ENCODE measurements at places on chromosomes 7 and 10.

DNA sequence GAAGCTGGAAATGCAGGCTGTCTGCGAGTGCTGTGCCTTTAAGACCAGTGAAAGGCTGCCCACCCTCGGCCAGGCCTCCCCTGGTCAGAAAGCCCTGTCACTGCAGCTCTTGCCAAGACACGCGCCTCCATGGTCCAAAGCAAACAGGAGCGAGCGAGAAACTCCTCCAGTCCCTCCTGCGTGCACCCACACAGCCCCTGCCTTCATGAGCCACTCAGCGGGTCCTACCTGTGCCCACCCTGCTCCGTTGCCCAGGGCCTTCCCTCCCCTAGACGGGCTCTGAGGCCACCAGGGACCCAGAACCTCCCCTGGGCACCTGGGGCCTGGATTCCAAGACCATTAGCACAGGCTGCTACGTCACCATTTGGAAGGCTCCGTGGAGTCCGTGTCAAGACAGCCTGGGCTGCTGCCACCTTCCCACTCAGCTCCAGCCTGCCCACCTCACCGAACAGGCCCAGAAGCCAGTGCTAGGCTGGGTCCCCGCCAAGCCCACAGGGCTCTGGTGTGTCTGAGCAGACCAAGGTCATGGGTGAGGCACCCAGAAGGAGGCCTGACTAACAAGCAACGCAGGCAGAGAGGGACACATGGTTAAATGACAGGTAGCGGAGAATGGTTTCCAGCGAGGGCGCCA lies 144.5 kb downstream of the NEURL1 start:
- no peak for DNase-seq

GRCh38 chr7:140479062-140479738 lies at the start of gene MKRN1:
MKRN1 (minus strand) TSS chr7:140479505; CDS start chr7:140479344, 161 bp downstream.
- DNase-seq, result peak; percentile 76

DNA sequence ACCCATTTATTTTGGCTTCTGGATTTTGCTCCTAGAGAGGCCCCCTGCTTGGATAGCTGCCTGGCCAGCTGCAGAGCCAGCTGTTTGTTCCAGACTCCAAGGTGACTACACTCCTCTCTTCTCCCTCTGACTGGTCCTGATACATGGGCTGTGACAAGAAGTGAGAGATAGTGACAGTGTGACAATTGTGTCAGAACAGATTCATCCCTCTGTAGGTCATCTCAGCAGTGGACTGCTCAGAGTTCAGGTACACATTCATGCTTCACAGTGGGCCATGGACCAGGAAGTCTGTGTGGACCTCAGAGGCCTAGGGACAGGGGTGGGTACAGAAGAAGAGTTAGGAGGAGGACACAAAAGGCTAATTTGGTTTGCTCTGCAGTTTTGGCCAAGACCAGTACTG lies 188.2 kb upstream of the MKLN1 start:
- DNase-seq, result no peak

GRCh38 chr7:117023325-117023854 lies 70.1 kb downstream of the ST7 start:
- DNase-seq, result no peak

DNA sequence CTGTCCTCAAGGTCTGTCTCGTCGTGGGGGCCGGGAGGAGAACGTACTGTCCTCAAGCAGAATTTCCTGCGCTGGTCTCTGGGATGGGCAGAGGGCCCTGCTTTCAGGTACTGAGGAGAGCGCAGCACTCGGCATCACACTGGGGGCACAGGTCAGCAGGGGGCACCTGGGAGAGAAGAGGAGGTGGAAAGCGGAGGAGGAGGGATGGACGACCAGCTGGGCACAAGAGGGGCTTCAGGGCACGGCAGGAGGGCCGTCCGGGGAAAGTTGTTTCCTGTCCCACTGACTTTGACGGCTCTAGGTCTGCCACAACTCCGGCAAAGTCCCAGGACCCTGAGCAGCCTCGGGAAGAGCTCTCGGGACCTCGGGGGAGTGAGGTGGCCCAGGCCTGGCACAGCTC lies 536.9 kb downstream of the DNAJB6 start:
- DNase-seq, result no peak

GRCh38 chr10:7449063-7449695 lies 38.3 kb upstream of the SFMBT2 start:
- DNase-seq, result no peak

DNA sequence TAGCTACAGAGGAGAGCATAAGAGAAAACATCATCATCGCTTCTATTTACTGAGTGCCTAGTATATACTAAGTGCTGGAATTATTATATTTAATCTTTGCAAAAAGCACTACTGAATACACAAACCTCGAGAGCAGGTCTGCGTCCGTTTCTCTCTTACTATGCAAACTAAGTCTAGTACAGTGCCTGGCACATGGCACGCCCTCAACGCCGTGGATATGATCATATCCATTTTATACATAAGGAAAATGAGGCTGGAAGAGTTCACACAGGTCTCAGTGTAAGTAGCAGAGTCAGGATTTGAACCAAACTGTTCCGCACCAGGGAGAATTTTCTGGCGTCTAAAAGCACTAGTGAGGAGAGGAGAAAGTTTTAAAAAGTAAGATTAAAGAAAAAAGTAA lies 17.6 kb downstream of the MXI1 start:
- no peak for DNase-seq

GRCh38 chr7:2471396-2471795 lies 4.8 kb downstream of the GRIFIN start:
- DNase-seq, result no peak

GRCh38 chr10:77248104-77248790 lies 389.4 kb downstream of the KCNMA1 start:
- no peak for DNase-seq

GRCh38 chr10:6018422-6018821 lies 41.1 kb upstream of the IL15RA start:
- no peak for DNase-seq

DNA sequence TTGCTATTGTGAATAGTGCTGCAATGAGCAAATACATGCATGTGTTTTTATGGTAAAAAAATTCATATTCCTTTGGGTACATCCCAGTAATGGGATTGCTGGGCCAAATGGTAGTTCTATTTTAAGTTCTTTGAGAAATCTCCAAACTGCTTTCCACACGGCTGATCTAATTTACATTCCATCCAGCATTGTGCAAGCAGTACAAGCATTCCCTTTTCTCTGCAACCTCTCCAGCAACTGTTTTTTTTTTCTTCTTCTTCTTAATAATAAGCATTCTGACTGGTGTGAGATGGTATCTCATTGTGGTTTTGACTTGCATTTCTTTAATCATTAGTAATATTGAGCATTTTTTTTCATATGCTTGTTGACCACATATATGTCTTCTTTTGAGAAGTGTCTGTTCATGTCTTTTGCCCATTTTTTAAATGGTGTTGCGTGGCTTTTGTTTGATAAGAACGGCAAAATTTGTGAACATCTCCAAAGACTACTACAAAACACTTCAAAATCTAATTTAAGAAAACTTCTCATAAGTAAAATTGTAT lies 136.1 kb upstream of the MYO3A start:
- DNase-seq, result no peak

DNA sequence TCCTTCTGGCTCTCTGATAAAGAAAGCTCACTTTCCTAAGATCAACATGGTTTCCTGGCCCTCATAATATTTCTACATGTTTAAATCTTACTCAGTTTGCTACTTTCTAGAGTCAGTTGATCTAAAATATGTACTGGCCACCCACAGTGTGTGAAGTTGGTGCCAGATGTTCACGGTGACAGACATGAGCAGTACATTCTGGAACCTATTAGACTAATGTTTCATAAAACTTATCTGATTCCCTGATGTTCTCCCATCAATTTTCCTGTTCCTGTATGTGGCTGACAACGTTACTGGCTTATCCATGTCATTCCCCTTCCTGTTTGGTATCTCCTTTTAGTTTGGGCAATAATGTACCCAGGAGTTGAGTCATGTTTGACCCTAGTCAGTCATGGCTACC lies 13.7 kb upstream of the CPVL start:
- no peak for DNase-seq

DNA sequence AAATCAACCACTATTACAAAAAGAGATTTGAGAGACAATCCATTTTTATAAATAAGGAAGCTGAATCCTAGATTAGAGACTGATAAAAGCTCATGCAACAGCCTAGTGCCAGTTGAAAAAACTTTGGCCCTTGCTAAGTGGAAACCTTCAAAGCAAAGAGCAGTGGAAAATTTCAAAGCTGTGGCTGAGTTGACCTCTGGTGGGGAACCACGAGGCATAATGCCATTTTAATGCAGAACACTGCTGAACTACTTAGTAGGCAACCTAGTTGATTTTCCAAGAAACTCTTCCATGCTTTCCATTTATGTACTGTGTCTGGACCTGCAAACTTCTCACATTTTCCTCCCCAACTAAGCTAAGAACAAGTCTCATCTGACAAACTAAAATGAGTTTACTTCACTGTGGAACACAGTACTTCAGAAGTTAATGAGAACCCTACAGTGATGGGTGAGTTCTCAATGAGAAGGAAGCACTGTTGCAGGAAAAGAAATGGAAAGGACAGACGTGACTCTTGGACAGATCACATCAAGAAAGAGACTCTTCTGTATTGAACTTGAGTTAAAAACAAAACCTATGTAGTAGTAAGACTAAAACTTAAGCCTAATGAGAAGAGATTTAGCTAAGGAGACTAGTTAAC lies 19.5 kb downstream of the FZD9 start:
- DNase-seq, result no peak

DNA sequence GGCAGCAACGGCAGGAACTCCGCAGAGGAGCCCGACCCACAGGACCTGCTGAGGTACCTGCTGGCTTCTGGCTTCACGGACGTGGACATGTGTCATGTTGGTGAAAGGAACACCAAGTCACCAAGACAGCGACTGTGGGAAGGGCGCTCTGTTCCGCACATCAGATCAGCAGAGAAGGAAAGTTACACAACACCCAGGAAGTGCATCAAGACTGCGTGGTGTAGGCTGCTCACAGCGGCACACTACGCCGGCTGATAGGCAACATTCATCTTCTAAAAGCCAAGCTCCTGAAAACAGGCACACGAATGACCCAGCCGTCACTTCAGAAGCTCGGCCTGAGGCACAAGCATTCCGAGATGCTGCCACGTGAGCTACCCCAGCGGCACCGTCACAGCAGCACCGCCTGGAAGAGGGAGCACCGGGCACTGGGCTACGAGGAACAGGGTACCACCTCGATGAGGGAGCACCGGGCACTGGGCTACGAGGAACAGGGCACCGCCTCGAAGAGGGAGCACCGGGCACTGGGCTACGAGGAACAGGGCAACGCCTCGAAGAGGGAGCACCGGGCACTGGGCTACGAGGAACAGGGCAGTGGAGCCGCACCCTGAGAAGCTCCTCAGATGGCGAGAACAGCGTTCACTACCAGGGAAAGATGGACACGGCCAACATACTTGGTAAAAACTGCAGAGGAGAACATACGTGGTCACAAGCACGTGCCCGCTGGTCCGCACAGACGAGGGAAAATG lies 86.7 kb downstream of the MAD1L1 start:
- DNase-seq, result no peak

DNA sequence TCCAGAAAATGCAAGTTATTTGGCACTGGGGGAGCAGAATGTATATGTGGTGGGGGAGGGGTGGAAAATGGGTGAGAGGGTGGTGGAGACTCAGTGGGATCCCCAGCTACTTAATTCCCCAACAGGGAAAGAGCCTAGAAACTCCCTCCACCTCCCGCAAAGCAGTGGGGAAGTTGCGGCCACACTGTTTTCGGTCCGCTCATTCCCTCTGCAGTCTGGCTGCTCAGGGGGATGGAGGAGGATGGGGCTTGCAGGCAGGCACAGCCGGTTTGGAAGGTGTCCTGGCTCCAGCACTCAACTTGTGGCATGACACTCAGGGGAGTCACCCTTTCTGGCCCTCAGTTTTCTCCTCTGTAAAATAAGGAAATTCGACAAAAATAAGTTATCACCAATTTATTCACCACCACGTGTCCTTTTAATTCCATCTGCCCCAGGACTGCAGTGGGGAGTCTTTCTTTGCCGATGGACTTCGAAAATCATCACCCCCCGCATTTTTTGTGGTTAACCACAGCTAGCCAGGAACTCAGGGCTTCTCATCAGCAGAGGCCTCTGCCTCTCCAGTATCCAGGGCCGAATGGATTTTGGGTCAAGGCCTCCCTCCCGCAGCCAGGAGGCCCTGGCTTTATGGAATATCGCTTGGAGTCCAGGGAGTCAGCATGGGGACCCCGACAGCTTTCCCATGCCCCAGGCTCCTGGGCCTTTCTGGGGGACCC lies 1.6 kb upstream of the HTRA1 start:
- no peak for DNase-seq

GRCh38 chr10:119079599-119080520 lies 757 bp downstream of the EIF3A start:
- DNase-seq, result no peak

DNA sequence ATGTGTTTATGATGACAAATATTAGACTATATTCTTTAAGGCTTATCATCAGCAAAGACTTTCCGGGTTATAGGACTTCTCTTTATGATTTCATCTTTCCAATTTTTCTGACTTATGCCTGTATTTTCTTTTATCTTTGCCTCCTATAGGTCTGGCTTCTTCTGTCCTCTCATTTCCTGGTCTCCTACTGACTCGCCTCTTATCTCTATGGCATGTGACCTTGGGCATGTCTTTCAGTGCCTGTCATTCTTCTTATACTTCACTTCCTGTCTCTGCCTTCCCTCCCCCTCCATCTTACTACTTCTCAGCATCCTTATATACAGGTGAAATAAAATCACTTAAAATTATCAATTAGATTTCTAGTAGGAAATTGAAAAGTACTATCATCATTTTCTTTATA lies 42.2 kb downstream of the PCDH15 start:
- DNase-seq, result no peak

DNA sequence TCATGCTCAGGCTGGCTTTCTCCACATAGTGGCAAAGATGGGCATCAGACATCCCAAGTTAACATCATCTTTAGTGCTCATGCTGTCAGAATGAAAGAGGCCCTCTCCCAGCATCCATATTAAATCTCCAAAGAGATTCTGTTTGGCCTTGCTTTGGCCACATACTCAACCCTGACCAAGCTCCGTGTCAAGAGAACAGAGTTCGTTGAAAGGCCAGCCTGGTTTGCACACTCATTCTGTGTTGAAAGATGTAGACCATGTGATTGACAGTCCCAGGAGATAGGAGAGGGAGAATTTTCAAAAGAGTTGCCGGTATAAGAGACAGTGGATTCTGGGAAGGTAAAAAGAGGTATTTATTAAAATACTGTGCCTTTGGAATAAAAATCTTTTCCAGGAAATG lies 19.7 kb downstream of the MET start:
- DNase-seq, result no peak
